BJ (cell line): ENCODE measurements at places on chromosomes 3 and 15.

DNA sequence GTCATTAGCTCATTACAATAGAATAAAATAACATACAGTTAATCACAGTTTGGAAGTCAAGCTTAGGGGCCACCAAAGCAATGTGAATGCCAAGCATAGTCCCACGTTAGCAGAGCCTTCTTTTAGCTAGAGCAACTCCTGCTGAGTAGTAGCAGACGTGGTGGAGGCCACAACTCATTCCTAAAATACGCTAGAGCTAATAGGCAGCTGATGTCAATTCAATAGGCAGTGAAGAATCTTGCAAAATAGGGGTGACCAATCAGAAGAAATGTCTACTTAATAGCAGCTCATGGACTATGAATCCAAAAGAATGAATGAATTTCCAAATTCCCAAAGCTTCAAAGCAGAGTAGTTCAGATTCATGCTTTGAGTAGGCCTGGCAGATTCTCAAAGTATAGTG, 292.9 kb upstream of the RORA start:
- no peak for DNase-seq

- no peak for DNase-seq
Measured at GRCh38 chr3:171353423-171353822, 106.8 kb downstream of the TNIK start.

DNA sequence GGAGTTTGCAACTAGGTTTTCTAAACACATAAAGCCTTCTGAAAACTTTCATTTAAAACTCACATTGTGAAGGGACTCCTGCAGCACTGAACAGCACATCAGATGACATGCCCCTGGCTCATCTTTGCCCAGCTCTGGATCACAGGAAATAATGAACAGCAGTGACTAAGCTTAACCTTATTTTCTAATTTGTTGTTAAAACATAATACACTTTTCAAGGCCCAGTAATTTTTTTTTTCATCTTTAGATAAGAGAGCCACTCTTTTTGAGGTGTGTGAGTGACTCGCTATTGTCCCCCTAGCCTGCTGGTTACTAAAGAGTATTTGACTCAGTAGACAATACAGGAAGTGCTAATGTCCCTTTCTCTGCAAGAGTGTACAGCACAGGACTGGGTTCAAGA, 204.0 kb downstream of the OSBPL10 start:
- no peak for DNase-seq

- no peak for DNase-seq
Measured at GRCh38 chr15:90597577-90597976, 67.9 kb downstream of the CRTC3 start.

DNA sequence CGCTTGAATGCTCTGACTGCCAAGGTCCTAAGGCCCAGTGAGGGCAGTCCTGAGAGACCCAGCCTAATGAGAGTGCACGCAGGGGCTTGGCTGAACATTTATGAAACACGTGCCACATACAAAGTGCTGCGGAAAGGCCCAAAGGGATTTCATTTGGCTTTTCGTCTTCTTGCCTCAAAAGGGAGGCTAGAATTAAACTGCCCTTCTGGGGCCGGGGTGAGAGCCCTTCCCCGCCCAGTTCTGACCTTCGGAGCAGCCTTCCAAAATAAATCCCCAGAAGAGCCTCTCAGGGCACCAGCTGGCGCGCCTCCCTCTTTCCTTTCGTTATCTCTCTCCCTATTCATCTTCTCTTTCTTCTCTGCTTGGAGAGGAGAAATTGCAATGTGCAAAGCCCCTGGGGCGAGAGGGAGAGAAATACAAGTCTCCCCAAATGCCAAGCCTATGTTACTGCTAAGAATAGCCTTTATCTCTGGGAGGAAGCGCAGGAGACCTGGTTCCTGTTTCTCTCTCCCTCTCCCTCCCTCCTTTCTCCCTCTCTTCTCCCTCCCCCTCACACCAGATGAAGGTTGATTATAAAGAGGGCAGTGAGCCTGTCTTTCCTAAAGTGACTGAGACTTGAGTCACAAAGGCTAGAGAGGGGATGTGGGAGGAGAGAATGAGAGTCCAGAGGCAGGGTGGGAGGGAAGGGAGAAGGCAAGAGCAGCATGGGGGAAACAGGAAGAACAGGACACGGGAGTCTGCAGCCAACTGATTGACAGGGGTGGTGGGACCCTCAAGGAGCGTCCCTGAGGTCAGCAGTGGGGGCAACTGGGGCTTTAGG, 36.7 kb upstream of the NDUFB4 start:
- peak; percentile 25 for DNase-seq

DNA sequence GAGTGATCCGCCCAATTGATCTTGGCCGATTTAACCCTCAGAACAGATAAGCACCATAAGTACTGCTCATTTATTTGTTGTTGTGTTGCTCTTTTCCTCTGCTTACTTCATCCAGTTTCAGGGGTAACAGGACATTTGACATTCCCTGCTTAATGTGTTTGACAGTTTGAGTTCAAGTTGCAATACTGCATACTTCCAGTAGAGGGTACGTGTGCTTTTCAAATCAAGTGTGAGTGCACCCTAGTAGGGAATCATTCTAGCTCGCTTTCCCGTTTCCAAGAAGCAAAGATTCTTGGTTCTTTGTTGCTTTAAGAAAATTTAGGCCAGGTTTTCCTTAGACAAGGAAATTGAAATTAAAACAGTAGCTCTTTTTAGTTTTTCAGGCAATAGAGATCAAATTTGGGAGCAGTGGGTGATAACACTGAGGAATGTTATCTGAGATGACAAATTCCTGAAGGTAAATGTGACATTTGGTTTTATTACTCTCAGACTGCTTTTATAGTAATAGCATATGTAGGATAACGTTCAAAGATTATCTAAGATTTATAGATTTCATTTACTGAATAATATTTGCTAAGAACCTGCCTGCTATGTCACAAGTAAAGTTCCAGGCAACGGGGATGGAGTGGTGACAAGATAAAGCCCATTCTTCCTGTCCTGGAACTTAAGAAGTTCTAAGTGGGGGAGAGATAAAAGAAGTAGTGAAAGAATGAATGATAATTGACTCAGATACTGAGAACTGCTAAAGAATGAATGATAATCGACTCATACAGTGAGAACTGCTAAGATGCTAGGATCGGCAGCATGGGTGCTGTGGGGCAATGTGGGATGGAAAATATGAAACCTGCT, 73.3 kb downstream of the SYNPR start:
- no peak for DNase-seq

- DNase-seq, result no peak
Measured at GRCh38 chr15:57237301-57237642, 139.0 kb upstream of the CGNL1 start.

DNA sequence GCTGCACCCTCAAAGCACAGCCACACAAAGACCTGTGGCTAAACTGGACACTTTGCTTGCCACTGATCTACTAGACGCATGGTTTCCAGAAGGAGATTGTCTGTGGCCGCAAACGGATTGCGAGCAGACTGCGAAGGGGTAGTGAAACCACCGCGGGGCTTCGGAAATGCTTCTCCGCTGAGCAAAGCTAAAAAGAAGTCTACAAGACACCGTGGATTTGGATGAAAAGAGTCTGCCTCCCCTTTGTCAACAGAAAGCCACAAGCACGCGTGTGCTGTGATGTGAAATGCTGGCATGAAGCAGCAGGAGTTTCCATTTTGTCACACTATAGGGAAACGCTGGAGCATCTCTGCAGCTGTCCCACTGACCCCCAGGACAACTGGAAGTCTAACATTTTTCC, 63.0 kb downstream of the TMEM44 start:
- DNase-seq, result no peak

DNA sequence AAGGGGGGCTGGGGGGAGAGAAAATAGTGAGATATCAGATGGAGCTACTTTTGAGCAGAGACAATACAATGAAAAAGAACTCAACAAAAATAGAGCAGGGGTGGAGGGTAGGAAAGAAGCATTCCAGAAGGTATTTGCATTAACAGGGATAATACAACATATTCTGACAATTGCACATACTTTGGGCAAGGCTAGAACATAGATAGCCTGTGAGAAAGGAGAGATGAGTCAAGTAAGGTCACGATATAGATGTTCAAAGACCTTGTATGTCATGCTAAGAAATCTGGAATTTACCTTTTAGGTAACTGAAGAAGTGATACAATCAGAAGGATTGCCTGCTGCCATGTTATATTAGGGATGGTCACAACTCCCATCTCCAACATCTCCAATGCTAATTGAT, 155.2 kb downstream of the GSK3B start:
- no peak for DNase-seq

GRCh38 chr3:59660376-59660775, 610.6 kb upstream of the CFAP20DC start:
- no peak for DNase-seq

GRCh38 chr3:55780913-55781312, 293.8 kb upstream of the WNT5A start:
- no peak for DNase-seq

GRCh38 chr3:182303169-182303568, 490.1 kb upstream of the ATP11B start:
- no peak for DNase-seq

GRCh38 chr15:63000706-63001105, 41.8 kb upstream of the TPM1 start:
- DNase-seq, result no peak

- no peak for DNase-seq
Measured at GRCh38 chr3:31978553-31978952, 2.5 kb downstream of the OSBPL10 start.

DNA sequence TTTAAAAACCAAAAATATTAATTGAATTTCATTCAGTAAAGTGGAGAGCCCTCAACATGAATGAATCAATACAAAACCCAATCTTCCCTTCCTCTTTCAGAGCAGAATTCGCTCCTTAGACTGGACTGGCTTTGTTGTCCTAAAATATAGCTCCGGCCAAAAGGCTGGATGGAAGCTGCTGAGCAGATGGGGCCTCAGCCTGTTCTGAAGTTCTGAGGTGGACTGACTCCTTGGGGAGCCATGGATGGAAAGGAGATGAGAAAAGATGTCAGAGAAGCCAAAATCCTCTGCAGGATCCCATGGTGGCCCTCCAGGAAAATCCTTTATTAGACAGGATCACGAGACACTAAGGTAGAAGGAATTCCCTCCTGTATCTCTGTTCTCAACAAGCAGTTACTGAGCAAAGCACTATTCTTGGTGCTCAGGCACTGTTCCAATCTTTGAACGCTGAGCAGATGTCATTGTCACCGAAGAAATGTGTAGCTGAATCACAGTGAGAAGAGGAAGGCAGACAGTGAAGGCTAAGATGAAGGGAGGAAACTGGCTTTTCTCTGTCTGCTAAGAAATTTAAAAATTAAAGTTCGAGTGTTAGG, 122.0 kb downstream of the SEMA6D start:
- DNase-seq, result no peak

GRCh38 chr3:77816366-77816765, 776.5 kb downstream of the ROBO2 start:
- peak; percentile 39 for DNase-seq

GRCh38 chr3:194465920-194466570, 20.8 kb downstream of the ATP13A3 start:
- no peak for DNase-seq
